NCI-H2029 treated with DMSO at 0.1 percent for 48 hours (cell line): ENCODE measurements at places on chromosomes 13 and 19.

DNA sequence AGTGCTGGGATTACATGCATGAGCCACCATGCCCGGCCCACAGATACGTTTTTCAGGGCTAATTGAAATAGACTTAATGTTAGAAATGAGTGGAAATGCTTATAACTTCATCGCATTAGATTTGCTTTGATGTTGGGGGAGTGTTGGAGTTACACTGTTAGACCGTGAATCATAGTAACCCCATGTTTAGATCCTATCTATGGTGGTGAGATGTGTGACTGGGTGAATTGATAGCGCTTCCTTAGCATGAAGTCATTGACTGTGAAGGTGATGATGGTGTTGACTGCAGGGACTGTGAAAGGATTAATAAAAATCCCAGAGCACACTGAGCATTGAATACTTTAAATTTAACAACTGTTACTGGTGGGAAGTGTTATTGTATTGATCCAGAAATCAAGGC is 1.7 kb downstream of the ZNF264 start:
- DNase-seq = no peak

GRCh38 chr13:98447881-98448641 is 128.8 kb downstream of the STK24 start:
- DNase-seq = no peak

- no peak for DNase-seq
Observed at GRCh38 chr13:92461831-92462230, 764.8 kb upstream of the GPC6 start.

GRCh38 chr13:110274687-110275086 is 32.3 kb downstream of the COL4A1 start:
- DNase-seq = no peak

DNA sequence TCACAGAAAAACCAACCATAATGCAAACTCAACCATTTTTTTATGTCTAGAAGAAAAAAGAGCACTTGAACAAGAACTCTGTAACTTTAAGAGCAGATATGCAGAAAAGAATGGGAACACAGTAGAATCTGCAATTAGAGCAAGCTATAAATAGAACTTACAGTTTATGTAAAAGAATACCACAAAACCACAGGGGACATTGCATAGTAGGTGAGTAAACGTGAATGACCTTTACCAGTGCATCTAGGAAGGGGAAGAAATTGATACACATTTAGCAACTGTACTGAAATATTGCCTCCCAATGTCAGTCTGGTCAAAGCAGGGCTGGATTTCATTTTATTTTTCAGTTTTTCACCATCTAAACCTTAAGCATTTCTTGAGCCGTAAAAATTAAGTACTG is 242.2 kb upstream of the EDNRB start:
- DNase-seq = no peak

- DNase-seq = no peak
Observed at GRCh38 chr19:1055028-1055425, 11.9 kb upstream of the ARHGAP45 start.

DNA sequence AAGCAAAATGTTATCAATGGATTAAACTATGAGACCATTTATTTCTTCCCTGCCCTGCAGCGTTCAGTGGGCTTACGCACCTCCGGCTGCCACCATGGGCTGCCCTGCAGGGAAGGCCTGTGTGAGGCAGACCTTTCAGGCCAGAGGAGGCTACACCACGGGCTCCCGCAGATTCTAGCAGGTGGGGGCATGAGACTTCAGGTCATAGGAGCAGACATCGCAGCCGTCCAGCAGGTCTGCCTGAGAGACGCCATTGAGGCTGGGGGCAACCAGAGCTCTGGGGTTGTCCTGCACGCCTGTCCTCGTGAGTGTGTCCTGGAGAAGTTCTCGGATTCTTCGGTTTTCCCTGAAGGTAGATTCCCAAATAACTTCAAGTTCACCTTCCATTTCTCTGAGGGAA is 9.4 kb upstream of the SLC7A9 start:
- no peak for DNase-seq
